CD4-positive, alpha-beta T cell treated with Interleukin-15 for 4 hours (primary cell): ENCODE measurements at places on chromosomes 6 and 20.
A peak's percentile ranks its signal among the peaks of the same experiment; 100 is the strongest.

DNA sequence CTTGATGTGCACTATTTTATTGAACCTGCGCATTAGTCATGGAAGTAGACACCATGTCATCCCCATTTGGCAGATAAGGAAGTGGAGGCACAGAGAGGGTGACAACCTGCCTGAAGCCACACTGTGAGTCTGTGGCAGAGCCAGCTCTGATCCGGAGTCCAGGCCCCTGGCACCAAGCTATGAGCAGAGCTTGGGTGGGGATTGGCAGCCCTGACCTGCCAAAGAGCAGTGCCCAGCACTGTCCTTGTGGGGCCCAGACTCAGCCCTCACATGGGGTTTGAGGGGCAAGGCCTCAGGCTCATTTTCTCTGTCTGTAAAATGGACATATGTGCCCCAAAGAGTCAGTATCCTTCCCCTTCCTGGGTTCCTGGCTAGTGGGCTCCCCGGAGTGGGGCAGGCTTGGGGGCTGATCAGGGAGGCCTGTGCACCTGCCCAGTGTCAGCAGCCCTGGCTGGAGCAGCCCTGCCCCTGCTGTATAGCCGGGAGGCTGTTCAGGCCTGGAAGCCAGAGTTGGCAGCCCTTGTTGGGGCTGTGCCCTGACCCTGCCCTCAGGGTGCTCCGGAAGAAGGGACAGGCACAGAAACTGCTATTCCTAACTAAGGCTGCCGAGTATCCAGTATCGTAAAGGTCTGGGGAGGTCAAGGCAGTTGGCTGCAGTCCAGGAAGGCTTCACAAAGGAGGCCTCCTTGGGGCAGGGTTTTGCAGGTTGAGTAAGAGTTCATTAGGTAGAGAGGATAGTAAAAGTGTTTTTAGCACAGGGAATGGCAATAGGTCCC is 38.7 kb downstream of the TGM2 start:
- DNase-seq = no peak

DNA sequence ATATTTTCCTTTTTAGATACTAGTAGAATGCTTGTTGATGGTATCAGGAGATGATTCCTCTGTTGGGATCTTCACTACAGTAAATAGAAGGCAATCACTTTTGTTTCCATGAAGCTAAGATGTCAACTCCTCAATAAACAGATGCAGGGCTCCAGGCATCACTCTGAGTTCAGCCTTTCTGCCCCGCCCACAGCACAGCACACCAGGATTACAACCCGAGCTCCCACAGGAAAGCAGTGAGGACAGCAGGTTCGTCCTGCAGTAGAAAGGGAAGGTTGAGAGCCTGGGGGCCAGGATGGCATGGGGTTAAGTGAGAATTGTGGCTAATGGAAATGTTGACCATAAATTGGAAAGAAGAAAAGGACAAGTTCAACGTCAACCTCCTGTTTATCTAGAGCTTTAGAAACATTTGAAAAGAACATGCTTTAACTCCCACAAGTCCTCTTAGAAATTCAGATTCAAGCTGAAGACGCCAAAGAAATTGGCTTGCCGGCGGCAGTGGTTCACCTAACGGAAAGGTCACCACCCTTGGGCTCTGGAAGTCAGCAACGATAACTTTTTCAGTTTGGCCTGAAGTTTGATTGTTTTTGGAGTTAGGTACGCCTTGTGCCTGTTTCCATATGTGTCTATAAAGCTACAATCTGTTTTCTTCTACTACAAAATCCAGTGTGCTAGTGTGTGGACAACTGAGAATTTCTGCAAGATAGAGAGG is 144.4 kb upstream of the PDE10A start:
- no peak for DNase-seq

- DNase-seq = no peak
Measured at GRCh38 chr6:125197795-125198269, 44.3 kb downstream of the TPD52L1 start.

DNA sequence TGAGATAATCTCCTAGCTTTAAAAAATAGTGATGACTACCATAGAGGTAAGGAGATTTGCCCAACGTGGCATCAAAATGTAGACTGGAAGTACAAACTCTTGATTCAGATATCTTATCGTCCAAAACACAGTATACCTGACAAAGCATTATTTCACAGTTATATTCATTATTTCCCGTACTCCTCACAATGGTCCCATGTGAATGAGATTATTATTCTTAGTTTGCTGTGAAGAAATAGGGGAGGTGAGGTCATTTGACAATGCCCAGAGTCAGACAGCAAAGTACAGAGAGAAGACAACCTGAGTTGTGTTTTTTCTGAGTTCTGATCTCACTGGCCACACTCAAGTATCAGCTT is 1.2 kb upstream of the TFB1M start:
- no peak for DNase-seq

- no peak for DNase-seq
Measured at GRCh38 chr6:58290177-58290576, 972.7 kb downstream of the PRIM2 start.

DNA sequence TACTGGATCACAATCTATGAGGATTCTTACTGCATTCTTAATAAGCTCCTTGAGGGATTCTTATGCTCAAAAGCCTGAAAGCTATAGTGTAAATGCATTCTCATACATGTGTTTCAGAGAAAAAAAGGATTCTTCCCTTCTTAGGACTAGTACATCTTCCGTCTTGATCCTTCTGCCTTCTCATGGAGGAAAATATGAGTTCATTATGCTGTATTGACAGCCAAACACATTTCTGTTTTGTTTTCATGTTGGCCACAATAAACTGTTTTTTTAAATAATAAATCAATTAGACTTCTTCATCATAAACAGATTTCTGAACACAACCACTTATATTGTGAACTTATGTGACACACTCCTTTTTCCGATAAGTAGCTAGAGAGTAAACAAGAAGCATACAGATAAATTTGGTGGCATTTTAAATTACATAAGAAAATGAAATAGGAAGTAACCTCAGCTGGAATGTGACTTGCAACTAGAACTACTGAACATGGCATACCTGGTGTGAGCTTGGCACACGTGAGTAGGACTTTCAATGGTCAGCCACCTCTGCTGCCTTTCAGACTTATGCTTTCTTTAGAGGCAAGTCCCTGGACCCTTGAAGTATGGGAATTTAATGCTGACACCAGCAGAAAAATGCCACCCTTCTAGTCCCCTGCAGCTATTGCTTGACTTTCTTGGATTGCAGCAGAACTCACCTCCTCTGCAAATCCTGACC is 350.4 kb downstream of the BCKDHB start:
- no peak for DNase-seq

DNA sequence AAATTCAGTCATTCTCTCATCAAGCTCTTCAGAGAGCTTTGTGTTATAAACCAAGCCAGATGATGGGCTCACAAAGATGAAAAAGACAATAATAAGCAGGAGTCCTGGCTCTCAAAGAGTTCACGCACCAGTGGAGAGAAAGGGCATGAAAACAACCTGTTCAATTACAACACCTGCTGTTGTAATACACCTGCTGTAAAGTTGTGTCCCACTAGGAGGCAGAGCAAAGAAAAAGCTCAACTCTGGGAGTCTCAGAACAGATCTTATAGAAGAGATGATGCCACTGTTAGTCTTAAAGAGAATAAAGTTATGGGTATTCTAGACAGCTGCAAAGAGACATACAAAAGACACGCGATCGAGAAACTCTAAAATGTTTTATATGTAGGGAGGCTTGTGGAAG is 100.6 kb downstream of the DCDC2 start:
- no peak for DNase-seq

DNA sequence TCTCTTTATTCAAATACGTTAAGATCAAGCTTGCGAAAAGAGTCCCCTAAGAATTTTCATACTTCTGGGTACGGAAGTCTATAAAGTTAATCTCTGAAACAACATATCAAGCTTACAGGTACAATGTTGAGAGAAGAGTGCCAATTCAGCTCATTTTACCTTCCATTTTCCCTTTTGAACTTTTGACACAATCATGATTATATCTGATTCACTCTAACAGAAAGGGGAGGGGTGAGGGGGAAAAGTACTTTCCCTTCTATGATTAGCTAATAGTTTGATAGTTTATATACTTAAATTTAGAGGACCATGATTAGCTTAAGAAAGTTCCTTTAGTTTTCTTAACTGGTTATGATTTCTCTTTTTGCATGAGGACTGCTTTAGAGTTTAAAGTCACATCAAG is 33.5 kb downstream of the SNX3 start:
- no peak for DNase-seq

DNA sequence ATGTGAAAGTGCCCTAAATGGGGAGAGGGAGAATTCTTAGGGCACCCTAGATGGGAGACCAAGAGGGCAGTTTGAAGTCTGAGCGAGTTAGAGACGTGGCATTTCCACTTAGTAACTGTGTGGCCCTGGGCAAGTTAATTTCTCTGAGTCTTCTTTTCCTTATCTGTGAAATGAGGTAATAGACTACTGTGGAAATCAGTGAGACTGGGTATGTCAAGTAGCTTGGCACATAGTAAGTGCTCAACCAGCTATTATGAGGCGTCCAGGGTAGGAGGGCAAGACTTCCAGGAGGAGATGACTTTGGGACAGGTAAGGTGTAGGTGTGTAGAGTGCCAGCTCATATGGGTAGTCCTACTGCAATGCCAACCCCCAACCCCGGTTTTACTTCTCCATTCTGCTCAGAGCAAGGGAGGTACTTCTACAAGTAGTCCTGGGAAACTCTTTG is 770 bp downstream of the KIF3B start:
- DNase-seq = no peak

DNA sequence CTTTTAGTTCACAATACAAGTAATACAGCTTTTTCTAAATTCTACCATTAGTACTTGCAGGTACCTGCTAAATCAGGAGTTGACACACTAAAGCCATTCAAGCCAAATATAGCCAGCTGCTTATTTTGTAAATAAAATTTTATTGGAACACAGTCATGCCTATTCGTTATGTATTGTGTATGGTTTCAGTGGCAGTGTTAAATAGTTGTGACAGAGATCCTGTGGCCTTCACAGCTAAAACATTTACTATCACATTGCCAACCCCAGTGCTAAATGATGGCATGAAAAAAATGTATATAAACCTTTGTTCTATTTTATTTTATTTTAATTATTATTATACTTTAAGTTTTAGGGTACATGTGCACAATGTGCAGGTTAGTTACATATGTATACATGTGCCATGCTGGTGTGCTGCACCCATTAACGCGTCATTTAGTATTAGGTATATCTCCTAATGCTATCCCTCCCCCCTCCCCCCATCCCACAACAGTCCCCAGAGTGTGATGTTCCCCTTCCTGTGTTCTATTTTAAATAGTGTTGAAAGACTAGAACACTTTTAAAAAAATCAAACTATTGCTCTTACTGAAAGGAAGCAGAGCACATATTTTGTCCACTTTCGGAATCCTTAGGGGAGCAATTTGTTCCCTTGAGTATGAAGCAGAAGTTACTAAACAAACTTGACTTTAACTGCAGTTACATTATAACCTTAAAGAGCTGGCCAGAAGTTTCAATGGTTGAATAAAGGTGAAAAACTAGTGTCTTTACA is 115.7 kb downstream of the PRIM2 start:
- DNase-seq = no peak

DNA sequence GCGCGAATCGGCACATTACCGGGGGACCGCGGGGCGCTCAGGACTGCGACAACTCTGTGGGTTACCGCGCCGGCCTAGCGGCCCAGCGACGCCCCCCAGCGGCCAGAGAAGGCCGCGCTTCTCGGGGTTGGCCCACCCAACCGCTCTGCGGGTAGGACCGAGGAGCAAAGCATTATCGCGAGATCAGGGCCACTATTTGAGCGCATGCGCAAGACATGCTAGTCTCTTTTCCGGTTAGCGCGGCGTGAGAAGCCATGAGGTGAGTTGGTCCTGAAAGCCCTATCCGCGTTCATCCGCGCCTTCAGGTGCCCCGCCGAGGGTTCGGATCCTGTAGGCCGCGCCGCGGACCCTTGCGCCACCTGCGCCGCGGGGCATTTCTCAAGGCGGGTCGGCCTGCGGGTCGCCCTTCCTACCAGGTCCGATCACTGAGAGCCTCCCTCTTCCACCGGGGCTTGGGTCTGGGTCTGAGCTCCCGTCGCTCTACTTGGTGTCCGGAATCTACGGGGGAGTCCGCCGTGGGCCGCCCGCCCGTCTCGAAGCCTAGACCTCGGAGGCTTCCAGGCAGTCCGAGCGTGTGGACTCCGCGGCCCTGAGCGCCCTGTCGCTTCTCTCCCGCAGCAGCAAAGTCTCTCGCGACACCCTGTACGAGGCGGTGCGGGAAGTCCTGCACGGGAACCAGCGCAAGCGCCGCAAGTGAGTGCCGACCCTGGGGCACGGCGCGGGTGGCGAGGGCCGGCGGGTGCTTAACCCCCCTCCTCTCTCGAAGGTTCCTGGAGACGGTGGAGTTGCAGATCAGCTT is at the start of gene RPL10A:
Gene RPL10A, plus strand, starts transcription at position 221 of the 799 bp plus-strand sequence. Its CDS starts 34 bp downstream, at position 255.
- DNase-seq = peak; percentile 98

DNA sequence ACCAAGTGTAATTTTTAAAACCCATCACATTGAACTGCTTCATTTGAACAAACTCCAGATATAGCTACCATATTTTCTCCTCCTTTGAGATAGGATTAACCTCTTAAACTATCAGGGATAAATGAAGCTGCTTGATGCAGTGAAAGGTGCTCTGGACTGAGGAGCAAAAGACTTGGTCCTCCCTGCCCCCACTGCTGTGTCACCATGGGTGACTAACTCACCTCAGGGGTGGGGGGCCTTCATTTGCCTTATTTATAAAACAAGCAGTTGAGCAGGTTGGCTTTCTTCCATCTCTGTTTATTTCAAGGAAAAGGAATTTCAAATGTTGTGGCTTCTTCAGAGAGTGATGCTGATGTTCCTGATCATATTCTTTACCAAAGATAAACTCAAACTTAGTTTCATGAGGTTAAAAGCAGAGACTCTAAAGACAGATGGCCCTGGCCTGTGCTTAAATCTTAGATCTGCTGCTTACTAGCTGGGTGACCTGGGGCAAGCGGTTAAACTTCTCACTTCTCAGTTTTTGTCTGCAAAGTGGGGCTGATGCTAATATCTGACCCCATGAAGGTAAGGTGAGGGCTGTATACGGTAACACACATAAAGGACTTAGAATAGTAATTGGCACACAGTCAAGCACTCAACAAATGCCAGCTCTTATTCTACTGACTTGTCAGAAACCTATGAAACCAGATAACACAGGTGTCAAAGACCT is 50.5 kb downstream of the FHL5 start:
- no peak for DNase-seq

- DNase-seq = no peak
Measured at GRCh38 chr6:104130343-104130742, 729.4 kb downstream of the HACE1 start.

GRCh38 chr6:113979937-113980336 is 9.0 kb upstream of the HDAC2 start:
- no peak for DNase-seq

- DNase-seq = no peak
Measured at GRCh38 chr20:20806121-20807095, 94.0 kb upstream of the RALGAPA2 start.

GRCh38 chr6:29828471-29828797 is 809 bp downstream of the HLA-G start:
- peak; percentile 17 for DNase-seq

GRCh38 chr6:168156742-168157265 is 77.8 kb upstream of the FRMD1 start:
- no peak for DNase-seq
